ENCODE measurements at places on chromosomes 11 and 22.

DNA sequence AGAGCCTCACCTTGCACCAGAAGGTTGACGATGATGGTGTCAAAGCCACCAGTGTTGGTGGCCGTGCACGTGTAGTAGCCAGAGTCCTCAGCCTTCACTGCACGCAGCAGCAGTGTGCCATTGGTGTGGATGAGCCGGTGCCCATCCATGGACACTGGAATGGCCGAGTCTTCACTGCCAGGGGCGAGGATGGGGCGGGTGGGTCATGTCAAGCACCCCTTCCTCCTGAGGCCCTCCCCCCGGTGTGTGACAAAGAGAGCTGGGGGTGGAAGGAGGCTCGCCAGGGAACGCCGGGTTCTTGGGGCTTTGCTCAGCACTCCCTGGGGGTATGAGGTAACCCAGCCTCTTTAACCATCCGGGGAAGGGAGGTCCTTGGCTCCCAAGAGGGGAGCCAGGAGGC lies 111.6 kb downstream of the CEP164 start:
- no peak for DNase-seq

GRCh38 chr11:75563978-75564552 lies 2.0 kb downstream of the SERPINH1 start:
- no peak for DNase-seq

- no peak for DNase-seq
These were observed 90.5 kb downstream of the UBASH3B start for GRCh38 chr11:122746050-122746478.

DNA sequence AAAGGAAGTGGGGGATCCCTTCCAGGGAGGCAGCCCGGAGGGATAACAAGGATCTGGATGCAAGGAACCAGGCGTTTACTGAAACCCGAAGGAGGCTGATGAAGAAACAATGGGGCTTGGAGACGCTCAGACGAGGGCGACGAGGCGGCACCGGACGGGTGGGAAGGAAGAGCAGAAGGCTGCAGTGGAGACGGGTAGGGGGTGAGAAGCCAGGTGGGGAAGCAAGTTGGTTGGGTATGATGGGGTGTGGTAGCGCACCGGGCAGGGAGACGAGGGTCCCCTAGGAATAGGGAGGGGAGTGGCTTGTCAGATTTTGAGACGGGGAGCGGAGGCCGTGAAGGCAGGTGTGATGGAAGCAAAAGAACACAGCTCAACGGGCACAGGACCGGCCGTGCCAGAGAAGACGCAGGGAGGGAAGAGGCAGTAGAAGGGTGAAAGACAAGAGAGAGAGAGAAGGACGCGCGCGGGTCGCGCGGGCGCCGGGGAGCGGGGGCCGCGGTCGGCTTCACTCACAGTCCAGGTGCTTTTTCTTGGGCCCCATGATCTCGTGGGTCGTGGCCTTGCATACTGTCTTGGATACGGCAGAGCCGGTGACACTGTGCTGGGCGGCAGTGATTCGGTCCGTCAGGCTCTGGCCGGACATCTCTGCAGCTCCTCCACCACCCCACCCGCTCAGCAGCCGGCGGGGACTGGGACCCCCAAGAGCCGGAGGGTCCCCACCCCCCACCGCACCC lies 579 bp downstream of the PICALM start:
- DNase-seq = no peak

DNA sequence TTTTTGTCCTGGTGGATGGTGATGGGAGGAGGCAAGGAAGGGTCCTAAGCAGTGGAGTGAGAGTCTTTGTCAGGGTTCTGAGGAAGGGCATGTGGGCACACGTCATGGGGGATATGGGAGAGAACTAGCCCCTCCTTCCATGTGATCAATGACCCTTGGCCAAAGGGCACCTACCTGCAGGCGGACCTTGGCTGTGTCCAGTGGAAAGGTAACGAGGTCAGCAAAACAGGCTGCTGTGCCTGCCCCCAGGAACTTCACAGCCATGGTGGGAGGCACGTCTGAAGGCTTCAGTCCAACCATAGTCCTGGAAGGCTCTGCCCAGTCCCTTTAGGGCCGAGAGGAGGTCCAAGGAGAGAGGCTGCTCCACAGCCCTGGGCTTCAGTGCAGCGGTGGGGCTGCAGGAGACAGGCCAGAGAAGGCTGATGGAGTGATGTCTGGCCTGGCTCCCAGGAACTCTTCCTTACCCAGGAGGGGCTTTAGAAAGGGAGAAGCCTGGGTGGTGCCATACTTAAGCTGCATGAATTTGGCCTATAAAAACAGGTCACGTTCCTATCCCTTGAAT lies 2.1 kb downstream of the UCP3 start:
- no peak for DNase-seq

GRCh38 chr11:45809456-45810395 lies 4.8 kb downstream of the SLC35C1 start:
- DNase-seq = no peak

DNA sequence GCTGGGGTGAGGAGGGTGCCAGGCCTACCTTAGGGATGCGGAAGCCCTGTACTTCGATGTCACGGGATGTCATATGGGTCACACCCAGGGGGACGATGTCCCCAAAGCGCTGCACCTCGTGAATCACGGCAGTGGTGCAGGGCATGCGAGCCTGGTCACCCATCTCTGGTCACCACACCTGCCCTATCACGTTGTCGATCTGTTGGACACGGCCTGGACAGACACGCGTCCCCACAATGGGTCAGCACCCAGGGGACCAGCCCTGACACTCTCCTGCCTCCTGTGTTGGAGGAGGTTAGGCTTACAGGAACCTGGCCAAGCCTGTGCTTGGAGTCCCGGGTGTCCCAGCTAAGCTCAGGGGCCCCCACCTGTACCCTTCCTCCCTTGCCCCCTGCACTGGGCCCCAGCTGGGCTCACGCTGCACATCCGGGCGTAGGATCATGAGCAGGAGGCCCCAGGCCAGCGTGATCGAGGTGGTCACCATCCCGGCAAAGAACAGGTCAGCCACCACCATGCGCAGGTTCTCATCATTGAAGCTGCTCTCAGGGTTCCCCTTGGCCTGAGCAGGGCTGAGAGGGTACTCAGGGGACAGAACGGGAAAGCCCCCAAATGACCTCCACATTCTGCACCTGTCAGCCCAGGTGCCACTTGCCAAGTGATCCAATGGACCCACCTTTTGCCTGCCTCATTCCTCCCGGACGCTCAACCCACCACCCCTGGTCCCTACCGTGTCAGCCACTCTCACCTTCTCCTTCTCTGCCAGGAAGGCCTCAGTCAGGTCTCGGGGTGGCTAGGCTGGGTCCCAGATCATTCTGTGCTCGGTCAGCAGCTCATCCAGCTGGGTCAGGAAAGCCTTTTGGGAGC lies 20.3 kb upstream of the CYP2D6 start:
- DNase-seq = no peak

GRCh38 chr11:83241291-83241946 lies 44.7 kb downstream of the CCDC90B start:
- no peak for DNase-seq
